Omental fat pad (tissue), 4 donors: ENCODE measurements at places on chromosomes 5 and 9.
A peak's percentile ranks its signal among the peaks of the same experiment; 100 is the strongest.

DNA sequence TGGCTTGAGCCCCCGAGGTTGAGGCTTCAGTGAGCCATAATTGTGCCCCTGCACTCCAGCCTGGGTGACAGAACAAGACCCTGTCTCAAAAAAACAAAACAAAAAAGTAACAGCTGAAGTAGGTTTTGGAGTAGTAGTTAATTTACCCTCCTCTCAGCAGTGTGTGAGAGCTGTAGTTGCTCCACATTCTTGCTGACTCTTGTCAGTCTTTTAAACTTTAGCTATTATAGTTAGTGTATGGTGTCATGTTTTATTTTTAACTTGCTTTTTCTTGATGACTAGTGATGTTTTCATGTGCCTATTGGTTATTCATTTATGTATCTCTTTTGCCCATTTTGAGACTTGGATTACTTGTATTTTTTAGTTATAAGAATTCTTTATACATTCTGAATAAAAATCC is 52.9 kb upstream of the DHFR start:
- no peak for DNase-seq

DNA sequence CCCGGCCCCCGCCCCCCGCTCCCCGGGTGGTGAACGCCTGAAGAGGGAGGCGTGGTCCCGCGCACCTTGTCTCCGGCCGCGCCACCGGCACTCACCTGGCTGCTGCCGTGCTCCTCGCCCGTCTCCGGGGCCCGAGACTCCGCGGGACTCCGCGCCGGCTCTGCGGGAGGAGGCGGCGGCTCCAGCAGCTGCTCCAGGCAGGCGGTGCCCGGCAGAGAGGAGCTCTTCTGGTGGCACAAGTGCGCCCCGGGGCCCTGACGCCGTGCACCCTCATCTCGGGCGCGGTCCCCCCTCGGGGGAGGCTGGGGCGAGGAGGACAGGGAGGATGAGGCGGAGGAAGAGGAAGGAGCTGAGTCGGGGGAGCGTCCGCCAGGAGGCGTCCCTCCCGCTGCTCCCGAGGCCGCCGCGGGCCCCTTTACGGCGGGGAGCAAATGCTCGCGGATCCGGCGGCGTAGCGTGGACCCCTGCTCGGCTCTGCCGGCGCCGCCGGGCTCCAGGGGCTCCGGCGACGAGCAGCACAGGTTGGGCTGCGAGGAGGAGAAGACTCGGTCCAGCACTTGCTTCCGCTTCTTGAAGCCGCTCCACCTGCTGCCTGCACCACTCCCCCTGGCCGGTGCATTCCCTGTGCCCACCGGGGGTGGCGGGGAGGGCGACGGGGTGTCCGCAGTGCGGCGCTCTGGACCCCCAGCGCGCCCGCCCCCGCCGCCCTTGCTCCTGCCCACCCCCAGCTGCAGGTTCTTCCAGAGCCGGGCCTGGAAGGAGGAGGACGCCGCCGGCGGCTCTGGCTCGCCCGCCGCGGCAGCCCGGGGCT is 928 bp downstream of the MCTP1 start:
- no peak for DNase-seq

GRCh38 chr9:85523202-85523601 is 218.6 kb downstream of the AGTPBP1 start:
- DNase-seq, result no peak

- no peak for DNase-seq
Observed at GRCh38 chr5:57684299-57684702, 201.7 kb upstream of the ACTBL2 start.

DNA sequence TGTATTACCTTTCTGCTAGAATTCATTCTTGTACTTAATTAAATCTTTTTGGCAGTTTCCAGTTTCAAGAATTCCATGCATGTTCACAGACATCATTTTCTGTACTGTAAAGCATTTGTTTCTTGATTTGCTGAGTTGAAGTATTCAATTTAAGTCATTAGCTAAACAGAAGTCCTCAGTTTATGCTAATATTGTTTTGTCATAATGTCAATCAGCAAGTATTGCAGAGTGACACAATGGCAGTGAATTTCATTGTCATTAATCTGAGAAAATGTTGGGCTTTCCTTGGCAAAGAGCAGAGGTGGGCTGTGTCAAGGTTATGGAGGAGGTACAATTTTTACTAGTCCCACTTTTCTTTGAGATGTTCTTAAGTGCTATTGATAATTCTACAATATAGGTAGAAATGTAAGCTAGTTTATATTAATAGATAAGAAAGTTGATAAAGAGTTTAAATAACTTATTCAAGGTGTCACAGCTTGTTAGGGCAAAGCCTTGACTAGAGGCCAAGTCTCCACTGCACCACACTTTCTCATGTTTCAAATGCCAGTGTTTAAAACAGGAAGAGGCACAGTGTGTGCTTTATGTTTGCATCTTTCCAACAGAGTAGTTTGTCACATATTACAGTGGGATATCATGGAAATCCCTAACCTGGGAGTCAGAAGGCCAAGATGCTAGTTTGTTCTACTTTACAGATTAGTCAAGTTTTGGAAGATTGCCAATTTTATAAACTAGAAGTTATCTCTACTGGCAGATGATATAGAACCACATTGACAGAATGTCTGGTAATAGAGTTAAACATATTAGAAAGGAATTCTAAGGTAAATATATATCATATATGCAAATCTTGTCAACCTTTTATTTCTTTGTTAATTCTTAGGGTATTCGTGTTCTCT is 56.3 kb downstream of the SLF1 start:
- DNase-seq, result no peak

GRCh38 chr9:109893241-109893640 is 113.2 kb downstream of the PALM2AKAP2 start:
- no peak for DNase-seq

DNA sequence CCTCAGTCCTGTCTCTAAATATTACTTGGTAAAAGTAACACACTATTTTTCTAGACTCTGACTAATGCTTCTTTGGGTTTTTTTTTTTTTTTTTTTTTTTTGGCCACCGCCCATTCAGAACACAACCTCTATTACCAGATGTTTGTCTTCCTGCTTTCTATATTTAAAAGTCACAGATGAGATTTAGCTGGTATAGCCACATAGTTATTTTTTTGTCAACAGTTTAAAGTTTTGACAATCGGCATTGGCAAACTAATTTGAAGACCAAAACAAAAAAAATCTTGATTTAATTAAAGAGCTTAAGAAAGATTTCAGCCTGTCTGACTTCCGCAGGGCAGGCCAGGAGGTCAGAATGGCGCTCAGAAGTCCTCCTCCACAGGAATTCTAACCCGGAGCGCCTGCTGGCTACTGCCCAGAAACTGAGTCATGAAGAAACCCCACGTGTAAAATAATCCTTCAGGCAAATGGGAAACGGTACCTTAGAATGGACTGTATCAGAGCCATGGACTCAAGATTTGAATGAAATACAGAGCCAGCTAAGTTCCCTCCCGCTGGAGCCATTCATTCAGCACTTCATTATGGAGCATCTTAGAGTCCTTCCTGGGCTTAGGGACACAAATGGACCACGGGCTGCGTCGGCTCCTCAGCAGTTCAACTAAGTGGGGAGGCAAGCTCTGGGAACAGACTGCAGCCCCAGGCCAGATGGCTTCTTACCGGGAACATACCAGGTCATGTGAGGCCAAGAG is 55.6 kb downstream of the PTPDC1 start:
- DNase-seq, result peak; percentile 67

DNA sequence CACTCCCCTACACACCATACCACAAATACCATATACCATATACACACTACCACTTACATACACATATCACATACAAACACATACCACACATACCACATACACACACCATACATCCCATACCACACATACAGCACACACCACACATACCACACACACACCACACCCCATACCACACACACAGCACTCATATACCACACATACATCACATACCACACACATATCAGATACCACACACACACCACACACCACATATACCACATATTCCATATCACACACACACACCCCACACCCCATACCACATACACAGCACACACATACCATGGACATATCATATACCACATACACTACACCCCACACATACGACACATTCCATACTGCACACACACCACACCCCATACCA is 276.6 kb downstream of the GADD45G start:
- no peak for DNase-seq

- no peak for DNase-seq
Observed at GRCh38 chr5:131224387-131225201, 39.3 kb upstream of the CDC42SE2 start.
